ENCODE measurements at places on chromosomes 13 and 19.

GRCh38 chr13:109790086-109790485 lies 3.7 kb upstream of the IRS2 start:
- no peak for DNase-seq

DNA sequence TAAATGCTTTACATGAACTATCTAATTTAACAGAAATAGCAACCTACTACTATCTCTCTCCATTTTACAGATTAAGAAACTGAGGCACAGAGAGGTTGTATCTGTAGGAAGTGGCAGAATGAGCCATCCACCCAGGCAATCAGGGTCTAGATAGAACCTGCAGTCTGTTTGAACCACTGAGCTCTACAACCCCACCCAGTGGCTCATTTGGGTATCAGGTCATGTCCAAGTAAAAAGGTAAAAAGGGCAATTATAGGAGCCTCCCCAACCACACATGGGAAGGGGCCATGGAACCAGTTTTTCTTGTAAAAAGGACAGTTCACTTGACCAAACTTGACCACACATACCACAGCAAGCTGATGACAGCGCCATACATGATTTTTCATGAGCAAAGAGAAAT lies 92.9 kb upstream of the SGCG start:
- DNase-seq, result no peak

GRCh38 chr19:8332976-8333766 lies 9.9 kb downstream of the KANK3 start:
- DNase-seq, result no peak

DNA sequence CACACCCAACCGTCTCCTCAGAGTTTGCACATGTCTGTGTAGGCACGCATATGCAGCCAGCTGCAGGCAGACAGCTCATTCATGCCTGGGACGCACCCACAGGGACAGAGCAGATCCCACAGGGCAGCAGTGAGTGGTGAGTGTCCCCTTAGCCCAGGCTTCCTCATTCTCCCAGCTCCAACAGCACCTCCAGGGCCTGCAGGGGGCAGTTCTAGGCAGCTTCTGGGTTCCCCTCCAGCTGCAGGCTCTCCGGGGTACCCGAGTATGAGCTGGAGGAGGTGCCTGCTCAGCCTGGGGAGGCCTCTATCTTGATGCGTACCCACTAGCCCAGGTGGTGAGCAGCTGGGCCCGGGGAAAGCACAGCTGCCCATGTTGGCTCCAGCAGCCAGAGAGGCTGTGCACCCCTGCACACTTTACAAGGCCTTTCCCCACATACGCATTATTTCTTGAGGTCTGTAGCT lies 1.3 kb upstream of the SHANK1 start:
- no peak for DNase-seq

All from thoracic aorta (tissue), 2 donors.